ENCODE measurements at places on chromosomes 12 and 14.

GRCh38 chr14:91140672-91141071, 26.8 kb downstream of the DGLUCY start:
- DNase-seq: no peak

DNA sequence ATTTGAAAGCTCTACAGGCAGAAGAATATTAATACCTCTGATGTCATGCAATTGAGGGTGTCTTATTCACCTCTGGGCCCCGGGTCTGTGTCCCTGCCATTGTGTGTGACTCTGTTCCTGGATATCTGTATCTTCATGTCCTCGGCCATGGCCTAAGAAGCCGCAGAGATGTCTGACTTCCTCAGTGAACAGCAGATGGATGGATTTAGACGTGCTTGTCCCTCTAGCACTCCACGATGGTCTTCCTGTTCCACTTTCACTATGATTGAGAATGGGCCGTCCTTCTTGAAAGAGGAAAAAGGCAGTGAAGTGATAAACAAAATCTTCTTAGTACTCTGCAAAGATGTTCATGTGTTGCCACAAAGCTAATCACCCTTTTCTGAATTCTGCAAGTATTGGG, 217.4 kb downstream of the SLC41A2 start:
- DNase-seq: no peak

DNA sequence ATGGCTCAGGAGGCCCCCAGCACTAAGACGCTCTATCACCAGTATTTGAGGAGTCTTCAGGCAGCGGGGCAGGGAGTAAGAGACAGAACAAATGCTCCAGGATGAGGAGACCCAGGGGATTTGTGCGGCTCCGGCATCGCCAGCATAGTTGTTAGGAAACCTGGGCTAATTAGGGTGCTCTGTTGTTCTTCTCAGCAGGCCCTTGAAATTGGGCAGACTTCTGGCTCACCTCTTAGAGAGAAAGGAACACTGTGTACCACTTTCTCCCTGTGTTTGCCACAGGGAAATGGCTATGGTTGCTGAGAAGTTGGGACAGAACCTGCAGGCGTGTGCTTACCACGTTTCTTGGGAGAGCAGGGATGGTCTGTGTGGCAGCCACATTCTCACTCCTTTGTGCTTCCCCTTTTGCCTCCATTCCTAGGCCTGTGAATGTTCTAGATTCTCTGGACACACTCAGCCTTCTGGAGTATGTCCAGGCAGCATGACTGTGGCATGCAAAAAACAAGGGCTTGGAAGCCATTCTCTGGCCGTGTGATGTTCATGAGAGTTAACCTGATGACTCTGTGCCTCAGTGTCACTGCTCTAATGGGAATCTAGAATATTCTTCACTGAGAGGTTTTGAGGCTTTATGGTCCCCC, 109.0 kb downstream of the CHST11 start:
- no peak for DNase-seq

DNA sequence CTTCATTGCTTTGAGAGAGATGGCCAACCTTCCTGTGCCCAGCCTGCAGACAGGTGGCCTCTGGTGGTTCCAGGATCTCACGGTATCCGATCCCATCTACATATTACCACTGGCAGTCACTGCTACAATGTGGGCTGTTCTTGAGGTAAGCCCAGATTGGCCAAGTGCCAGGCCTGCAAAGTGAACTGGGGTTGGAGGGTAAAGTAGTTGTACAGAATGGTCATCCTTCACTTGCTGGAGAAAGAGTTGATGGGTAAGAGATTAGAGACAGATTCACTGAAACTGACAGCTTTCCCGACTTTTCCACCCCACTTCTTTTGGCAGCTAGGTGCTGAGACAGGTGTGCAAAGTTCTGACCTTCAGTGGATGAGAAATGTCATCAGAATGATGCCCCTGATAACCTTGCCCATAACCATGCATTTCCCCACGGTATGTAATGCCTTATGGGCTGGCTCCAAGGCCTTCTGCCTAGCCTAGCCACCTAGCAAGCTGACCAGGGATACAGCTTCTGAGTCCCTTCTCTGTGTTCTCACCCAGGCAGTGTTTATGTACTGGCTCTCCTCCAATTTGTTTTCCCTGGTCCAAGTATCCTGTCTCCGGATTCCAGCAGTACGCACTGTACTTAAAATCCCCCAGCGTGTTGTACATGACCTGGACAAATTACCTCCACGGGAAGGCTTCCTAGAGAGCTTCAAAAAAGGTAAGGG, 4.1 kb downstream of the OXA1L start:
- no peak for DNase-seq

DNA sequence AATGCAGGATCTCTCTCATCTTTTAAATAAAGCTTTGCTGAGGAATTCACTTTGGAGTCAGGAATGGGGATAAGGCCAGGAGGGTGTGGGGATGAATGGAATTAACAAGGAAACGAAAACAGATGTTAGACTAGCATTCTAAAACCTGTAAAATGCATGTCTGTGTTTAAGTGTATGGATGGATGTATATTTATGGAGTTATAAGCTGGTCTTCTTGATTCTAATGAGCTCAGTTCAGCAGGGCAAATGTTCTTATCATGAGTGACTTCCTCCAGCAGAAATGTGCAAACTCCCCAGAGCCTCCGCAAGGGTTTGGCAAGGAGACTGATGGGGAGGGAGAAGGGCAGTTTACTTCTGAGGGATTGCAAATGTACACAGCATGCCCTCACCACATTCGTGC, 149.1 kb downstream of the NTF3 start:
- DNase-seq: no peak

DNA sequence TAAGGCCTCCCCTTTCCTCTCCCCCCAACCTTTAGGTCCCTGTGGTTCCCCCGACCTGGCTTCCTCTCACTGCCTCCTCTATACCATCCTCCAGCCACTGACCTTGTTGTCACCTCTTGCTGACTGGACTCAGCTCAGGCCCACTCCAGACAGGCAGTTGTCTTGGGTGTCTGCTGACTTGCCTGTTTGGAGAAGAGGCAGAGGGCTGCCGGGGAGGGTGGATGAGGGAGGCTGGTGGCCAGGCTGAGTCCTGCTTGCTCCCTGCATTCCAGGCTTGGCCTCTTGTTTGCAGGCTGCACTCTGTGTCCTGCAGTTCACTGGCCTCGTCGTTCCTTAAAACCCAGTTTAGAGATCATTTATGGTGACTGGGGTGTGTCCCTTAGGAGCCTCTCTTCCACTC, 31.0 kb upstream of the RD3L start:
- DNase-seq: no peak

GRCh38 chr12:19186722-19187661, 57.5 kb downstream of the PLEKHA5 start:
- DNase-seq: no peak

DNA sequence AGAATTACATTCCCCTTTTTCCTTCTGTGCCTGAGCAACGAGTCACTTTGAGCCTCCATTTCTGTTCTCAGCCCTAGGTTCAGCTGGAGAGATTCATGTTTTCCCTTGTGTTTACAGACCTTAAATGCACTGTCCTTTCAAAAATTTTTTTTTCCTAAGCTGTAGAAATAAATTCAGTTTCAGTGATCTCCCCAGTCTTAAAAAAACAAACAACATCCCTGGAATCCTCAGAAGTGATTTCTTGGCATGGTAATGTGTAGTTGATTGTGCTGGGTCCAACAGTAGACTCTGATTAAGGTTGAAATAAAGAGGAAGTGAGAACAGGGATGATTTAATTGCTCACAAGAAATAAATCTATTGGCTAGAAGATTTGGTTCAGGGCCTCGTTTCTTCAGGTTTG, 89.3 kb downstream of the NTN4 start:
- no peak for DNase-seq

- no peak for DNase-seq
Measured at GRCh38 chr12:102024765-102025164, 37.0 kb downstream of the WASHC3 start.

DNA sequence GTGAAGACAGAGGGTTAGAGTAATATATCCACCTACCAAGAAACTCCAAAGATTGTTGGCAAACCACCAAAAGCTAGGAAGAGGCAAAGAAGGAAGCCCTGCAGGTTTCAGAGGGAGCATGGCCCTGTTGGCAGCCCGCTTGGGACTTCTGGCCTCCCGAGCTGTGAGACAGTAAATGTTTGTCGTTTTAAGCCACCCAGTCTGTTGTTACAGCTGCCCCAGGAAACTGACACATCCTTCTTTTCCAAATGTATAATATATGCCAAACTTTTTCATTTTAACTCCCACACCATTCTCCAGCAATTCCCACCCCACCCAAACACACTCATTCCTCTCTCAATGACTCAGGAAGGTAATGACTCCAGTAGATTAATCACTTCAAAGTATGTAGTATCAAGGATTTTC, 74.0 kb downstream of the RPS29 start:
- no peak for DNase-seq

DNA sequence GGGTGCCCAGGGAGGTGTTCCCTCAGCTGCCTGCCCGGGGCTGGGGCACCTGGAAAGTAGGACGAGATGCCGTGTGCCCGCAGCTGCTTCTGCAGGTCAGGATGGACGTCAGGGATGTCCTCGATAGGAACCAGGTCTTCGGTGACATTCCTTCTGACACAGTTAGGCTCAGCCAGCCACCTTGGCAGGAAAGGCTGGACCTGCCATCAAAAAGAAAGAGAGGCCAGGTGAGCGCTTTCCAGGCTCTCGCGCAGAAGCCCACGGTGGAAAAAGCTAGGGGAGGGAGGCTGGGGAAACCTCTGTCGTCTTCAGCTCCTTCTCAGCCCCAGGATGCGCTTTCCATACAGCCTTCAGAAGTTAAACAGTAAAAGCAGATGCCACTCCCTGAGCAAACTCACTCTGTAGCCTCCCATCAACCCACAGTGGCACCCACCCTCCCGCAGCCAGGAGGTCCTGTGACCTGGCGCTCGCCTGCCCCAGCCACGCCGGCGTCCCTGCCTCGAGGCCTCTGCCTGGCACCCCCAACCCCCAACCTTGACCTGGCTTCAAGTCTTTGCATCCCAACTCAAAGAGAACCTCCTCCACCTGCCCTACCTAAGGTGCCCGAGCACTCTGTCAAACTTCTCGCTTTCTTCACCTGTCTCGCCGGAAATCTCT, 1.3 kb downstream of the DDX51 start:
- DNase-seq: no peak

DNA sequence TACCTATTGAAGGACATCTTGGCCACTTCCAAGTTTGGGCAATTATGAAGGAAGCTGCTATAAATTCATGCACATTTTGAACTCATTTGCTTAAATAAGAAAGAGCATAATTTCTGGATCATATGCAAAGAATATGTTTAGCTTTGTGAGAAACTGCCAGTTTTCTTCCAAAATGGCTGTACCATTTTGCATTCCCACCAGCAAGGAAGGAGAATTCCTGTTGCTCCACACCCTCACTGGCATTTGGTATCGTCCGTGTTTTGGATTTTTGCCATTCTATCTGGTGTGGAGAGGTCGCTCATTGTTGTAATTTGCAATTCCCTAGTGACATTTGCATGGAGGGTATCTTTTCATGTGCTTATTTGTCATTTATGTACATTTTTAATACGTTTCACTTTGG, 339.3 kb downstream of the DAD1 start:
- no peak for DNase-seq

DNA sequence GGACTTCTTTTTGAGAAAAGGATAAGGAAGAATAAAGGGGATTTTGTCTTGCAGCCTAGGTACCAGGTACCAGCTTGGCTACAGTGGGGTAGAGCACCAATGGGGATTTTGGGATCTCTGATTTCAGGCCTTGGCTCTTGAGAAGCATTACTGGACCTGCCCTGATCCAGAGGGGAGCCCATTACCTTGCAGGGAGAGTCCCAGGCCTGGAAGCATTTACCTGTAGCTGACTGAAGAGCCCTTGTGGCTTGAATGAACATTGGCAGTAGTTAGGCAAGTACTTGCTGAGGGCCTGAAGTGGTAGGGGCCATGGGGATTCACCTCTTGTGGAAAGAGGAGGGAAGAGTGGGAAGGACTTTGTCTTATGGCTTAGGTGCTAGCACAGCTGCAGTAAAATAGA, 308.2 kb upstream of the FBXO33 start:
- DNase-seq: no peak

DNA sequence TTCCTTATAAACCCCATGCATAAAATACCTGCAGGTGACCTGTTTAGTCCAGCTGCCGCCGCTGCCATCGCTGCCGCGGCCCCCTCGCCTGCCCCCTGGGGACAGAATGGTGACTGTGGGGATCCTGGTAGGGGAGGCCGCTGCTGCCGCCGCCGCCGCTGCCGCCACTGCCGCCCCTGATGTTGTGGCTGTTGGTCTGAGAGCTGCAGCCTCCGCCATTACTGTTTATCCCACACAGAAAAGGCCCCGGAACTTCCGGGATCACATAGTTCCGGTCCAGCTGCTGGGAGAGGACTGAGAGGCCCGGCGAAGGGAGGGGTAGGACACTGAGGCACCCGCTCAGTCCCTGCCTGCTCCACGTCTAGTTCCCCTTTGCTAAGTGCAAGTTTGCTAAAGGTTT, 244.9 kb downstream of the C12orf50 start:
- no peak for DNase-seq

DNA sequence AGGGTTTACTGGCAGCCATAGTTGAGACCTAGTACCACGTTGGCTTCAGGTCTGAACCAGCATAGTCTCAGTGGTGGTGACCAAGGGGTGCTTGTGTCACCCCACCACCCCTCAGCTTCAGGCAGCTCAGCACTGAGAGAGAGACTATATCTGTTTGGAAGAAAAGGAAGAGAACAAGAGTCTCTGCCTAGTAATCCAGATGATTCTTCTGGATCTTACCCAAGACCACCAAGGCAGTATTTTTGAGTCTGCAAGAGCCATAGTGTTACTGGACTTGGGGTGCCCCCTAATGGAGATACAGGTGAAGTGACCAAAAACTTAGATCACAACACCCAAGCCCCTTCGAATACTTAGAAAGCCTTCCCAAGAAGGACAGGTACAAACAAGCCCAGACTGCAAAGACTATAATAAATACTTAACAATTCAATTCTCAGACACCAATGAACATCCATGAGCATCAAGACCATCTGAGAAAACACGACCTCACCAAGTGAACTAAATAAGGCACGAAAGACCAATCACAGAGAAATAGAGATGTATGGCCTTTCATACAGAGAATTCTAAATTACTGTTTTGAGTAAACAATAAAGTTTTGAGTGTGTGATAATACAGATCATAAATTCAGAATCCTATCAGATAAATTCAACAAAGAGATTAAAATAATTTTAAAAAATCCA, 107.0 kb downstream of the HELB start:
- DNase-seq: no peak

DNA sequence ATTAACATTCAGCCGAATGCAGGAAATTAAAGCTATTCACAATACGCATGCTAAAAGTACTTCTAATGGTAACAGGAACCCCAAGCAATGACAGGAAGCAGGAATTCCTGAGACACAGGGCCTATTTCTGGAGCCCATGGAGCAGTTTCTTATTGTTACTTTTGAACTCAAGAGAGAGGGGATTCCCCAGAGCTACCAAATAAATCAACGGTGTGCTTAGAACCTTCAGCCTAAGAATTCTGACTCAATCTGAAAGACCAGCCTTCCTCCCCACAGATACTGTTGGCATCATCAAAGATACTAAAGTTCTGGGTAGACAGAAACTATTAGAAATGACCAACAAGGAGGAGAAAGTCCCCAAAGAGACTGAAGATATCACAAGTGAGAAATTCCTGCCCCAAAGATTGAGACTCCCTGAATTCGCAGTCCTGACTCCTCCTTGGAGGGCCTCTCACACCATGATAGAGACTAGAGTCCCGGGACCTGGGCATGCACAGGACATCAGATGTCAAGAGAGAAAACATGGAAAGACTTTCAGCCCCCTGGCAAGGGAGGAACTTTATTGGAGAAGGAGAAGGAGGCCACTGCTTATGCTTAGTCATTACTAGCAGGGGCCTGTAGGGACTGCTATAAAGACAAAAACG, 32.7 kb downstream of the RTRAF start:
- no peak for DNase-seq
